Aorta (tissue), 5 donors: ENCODE measurements at places on chromosomes 5 and 9. TPM values are rescaled to one million over a fixed set of nuclear protein-coding genes. Genes with fewer than 3 reads are reported as not detected.

PDCD1LG2 gene
- 5.4 TPM for total RNA-seq

CERCAM gene
- 46.0 TPM for total RNA-seq

STKLD1 gene
- not detected for total RNA-seq

ACTBL2 gene
- not detected for total RNA-seq

TUSC1 gene
- total RNA-seq: 12.6 TPM

IER5L gene
- total RNA-seq: 66.9 TPM

ANGPTL2 gene
- 36.7 TPM for total RNA-seq

BTNL3 gene
- total RNA-seq: not detected

SPATA9 gene
- total RNA-seq: 0.45 TPM

GPX3 gene
- 1,257 TPM for total RNA-seq

TPD52L3 gene
- total RNA-seq: not detected

ARL15 gene
- 27.9 TPM for total RNA-seq

TAF11L7 gene
- total RNA-seq: not detected

CNTNAP3B gene
- 16.3 TPM for total RNA-seq

TRAF1 gene
- total RNA-seq: 25.7 TPM

PCDHA1 gene
- total RNA-seq: not detected

PMPCA gene
- 31.2 TPM for total RNA-seq

TMC1 gene
- total RNA-seq: 0.62 TPM

ARID3C gene
- total RNA-seq: not detected

IRX2 gene
- total RNA-seq: not detected

RNF208 gene
- 2.2 TPM for total RNA-seq

SPINK13 gene
- total RNA-seq: not detected

ELOVL7 gene
- 5.4 TPM for total RNA-seq

GNPDA1 gene
- total RNA-seq: 21.5 TPM

GMCL2 gene
- total RNA-seq: not detected

SDHA gene
- 89.4 TPM for total RNA-seq

ADRB2 gene
- 4.5 TPM for total RNA-seq

SHOC1 gene
- not detected for total RNA-seq

SMIM33 gene
- not detected for total RNA-seq

SLC46A2 gene
- not detected for total RNA-seq

PHAX gene
- 30.3 TPM for total RNA-seq

PCDHB3 gene
- 2.9 TPM for total RNA-seq

ROR2 gene
- total RNA-seq: 1.6 TPM

CFAP77 gene
- not detected for total RNA-seq

ITK gene
- total RNA-seq: 3.0 TPM

OMD gene
- total RNA-seq: 43.3 TPM

BARHL1 gene
- total RNA-seq: not detected

C5orf34 gene
- 2.3 TPM for total RNA-seq

NR2F1-AS1 gene
- total RNA-seq: 7.6 TPM

STK32A gene
- 14.5 TPM for total RNA-seq

TRIM36 gene
- total RNA-seq: 23.9 TPM

MCTP1 gene
- 103 TPM for total RNA-seq

DMRT3 gene
- total RNA-seq: 0.26 TPM

LCP2 gene
- total RNA-seq: 58.8 TPM
